COLO829 (cell line): ENCODE measurements at places on chromosomes 5 and 9.

DNA sequence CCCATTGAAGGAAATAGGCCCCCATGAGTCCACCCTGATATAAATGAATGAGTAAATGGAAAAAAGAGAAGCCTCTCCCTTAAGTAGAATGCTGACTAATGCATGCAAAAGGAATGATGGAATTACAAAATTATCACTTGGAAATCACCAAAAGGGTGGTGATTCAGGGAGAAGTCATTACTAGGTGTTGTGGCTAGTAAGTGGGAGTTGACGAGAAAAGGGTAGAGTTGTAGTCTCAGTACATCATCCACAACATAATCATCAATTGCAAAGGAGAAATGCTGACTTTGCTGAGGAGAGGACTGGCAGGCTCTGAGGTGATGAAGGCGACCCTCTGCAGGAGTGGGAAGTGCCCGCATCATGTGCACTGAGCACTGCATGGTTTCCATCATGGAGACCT, 201.5 kb upstream of the S1PR3 start:
- no peak for DNase-seq

DNA sequence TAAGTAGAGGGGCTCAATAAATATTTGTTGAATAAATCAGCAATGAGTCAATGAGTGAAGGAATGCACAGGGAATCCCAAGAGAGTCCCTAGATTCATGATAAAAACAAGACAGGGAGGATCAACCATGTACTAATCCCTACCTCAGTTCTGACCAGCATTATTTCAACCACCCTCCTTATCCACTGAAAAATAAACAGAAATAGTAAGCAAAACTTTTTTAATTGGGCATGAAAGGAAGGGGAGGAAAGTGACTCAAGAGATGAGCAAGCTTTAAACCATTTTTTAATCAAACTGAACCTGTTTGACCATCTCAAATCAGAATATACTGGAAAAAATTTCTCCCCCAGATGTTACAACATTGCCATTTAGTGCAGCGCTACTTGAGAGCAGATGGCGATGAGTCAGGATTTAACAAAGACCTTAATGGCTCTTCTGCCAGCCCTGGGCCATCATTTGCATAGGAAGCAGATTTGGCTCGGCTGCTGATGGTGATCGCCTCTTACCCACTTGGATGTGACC, 194.8 kb upstream of the SLC30A5 start:
- peak; percentile 29 for DNase-seq

DNA sequence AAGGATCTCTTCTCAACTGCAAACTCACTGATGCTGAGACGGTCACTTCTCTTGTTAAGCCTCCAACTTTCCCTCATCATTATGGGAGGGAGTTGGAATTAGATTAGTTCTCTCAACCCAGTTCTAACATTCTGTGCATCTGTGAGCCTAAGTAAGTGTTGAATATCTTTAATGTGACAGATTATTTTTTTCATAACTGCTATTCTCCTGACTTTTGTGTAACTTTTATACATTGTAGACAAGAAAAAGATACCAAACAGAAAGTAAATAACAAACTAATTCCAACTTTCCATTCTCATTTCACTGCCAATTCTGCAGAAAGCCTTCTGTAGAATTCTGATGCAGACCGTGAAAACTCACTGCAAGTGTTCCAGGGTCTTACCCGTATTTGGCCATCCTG, 813.5 kb downstream of the TLE4 start:
- no peak for DNase-seq

DNA sequence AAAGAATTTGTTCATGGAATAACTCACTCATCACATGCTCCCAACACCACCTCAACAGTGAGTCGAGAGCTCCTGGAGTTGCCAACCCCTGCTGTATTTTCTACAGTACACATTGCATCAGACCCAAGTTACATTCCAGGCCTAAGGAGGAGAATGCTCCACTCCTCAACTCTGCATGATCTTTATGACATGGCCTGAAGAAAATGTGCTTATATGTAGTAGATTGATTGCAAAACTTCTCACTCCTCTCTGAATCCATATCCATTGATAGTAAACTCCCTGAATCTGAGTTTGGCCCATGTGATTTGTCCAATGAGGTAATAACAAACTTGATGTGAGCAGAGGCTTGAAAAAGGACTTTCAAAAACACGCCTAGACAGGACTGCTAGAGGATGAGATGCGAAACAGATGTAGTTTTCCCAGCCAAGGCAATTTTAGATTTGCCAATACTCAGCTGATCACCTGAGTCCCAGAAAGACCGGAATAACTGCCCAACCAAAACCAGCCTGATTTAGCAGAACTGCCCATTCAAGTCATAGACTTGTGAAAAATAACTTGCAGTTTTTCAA, 29.0 kb upstream of the PAPPA start:
- no peak for DNase-seq

GRCh38 chr9:107528686-107529085, 39.1 kb upstream of the KLF4 start:
- no peak for DNase-seq

DNA sequence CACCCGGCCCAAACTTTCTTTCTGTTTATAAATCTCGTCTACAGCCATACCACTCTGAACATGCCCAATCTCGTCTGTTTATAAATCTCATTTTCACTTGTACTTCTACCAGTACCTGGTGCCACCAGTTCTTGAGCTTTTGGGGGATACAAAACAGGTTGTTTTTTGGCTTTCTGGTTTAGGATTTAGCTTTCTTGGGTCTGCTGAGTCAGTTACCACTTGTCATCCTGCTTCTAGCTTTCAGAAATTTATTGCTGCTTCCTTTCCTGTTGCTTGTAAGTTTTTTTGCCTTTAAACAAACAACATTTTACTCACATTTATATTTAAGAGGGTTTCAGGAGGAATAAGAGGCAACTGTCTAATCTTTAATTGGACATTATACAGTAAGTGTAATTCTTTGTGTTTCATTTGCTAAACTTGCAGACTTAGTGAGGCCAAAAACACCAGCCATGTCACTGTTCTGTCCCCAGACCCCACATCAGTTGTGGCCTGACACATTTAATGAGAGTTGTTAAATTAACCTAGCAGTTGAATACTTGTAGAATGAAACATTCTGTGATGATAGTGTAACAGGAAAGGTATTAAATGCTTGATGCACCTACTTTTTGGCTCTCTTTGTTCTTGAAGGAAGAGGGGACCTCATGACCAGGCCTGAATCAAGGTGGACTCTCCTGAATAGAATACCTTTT, 11.8 kb downstream of the NDFIP1 start:
- DNase-seq, result no peak

- DNase-seq, result no peak
Measured at GRCh38 chr5:55104946-55105701, 2.7 kb downstream of the GZMA start.

DNA sequence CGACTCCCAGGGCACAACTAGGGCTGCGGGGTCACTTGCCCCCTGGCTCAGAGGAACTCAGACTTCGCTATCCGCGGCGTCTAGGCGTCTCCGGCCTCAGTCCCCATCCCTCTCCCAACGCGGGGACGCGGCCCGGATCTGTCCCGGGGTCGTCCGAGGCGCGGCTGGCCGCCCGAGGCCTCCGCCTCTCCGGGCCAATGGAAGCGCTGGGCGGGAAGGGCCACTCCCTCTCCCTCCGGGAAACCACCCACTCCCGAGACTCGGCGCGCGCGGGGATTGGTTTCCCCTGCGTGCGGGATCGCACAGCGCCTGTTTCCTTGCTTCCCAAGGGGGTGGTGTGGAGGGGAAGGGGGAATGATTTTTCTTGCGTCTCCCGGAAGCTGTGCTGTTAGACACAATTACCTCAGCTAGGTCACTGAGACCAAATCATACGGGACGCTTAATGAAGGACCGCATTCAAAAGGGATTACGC, 38.3 kb downstream of the NR2F1 start:
- no peak for DNase-seq

- DNase-seq, result no peak
Measured at GRCh38 chr9:109992293-109992692, 212.3 kb downstream of the PALM2AKAP2 start.

DNA sequence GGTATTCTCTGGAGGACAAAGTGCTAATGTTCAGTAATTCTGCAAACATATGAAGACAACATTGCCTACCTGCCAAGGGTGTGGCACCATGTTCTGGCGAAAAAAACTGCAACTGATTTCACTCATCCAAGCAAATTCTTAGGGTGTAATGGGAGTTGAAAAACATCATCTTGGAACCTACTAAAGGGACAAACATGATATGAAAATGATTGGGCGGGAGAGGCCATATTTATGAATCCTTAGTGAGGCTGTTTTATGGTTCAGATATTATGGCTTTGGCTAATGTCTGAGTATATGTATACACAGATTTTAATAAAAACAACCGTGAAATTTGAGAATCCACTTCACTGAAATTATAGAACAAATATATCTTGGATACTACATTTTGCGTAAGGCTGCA, 225.7 kb downstream of the ARL15 start:
- DNase-seq, result no peak

- DNase-seq, result no peak
Measured at GRCh38 chr5:146660376-146660960, 144.5 kb upstream of the GPR151 start.

- no peak for DNase-seq
Measured at GRCh38 chr5:40355846-40356245, 323.9 kb upstream of the PTGER4 start.

DNA sequence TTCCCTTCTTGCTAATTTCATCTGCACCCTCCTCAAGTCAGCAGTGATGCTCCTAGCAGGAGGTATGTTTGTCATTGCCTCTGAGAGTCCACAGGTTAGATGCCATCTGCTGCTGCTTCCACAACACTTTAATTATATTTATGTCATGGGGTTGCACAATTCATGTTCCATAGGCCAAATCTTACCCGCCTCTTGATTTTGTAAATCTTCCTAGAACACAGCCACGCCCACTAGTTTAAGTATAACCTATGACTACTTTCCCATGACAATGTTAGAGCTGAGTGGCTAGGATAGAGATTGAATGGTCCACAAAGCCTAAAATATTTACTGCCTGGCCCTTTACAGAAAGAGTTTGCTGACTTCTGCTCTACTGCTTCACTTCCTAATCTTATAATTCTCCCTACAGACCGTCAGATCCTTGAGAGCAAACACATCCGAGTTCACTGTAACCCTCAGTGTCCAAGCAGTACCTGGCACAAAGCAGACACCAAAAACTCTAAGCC, 21.1 kb downstream of the LIFR start:
- no peak for DNase-seq

DNA sequence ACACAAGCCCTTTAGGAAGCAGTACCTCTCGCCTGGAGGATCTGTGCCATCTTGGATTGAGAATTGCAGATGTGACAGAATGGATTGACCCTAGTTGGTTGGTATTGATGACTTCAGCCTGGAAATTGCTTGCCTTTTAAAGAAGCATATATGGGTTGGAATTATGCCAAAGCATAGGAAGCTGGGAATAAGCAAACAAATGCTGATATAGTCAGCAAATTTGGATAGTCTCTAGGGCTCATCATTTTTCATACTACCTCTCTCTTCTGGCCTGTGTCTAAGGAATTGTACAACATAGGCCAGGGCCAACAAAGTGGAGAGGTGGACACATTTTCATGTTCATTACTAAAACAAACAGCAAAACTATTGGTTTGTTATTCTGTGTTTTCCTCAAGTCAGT, 13.2 kb downstream of the TRIM32 start:
- DNase-seq, result no peak

DNA sequence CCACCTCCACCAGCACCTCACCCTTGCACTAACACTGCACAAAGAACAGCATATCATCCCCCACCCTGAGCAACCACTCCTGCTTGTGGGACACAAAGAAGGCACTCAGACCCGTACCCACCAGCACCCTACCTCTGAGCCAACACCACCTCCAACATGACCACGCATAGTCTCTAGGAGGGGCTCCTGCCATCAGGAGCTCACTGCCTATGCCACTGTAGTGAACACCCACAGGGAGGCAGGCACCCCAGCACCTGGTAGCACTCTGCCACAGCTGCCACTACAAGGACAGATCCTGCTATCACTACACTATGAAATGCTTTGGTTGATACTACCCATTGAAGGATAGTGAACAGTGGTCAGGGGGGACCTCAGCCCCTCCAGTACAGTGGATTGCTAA, 395.6 kb upstream of the GRAMD2B start:
- DNase-seq, result no peak

DNA sequence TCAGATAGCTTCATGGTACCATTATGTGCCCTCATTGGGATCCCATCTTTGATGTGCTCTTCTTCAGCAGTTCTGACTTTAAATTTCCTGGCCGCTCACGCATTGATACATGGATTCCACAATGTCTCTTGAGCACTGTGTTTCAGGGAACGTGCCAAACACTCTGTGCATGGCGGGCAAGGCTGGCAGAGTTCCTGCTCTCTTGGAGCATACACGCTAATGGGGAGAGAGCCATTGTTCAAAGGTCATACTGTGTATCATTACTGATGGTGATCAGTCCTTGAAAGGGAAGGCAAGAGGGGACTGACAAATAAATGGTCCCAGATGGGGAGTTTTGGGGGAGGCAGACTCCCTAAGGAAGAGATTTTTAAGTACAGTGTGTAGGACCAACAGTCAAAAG, 52.3 kb downstream of the AMBP start:
- DNase-seq, result no peak

DNA sequence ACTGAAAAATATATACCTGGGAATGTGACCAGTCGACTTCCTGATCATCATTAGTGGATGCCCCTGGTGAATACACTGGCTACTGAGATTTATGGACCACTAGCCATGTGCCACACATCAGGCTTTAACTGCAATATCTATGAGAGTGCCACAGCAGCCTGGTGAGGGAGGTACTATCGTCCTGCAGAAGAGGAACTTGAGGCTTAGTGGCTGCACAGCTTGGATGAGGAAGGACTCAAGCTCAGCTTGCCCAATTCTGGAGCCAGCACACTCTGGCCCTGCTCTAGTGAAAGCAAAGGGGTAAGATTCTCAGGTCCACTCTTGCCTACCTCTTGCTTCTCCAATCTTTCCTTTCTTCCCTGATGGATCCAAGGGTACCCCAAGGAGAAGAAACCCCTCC, 129.3 kb downstream of the ENTREP1 start:
- DNase-seq, result no peak

GRCh38 chr5:7779019-7780005, 71.6 kb downstream of the CFAP90 start:
- peak; percentile 13 for DNase-seq

DNA sequence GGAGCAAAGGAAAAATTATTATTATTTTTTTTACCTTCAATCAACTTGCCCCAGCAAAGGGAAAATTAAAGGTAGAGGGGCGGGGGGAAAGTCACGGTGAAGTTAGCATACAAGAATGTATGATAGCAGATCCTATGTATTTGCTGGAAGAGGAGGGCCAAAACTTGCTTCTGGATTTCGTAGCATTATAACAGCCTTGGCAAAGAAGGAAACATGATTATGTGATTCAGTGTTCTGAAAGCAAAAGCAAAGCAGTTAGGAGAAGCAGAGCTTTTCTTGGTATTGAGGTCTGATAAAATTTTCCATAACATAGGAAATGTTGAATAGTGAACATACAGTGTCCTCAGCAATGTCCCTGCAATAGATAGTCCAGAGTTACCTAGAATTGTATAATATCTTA, 32.4 kb downstream of the MAST4 start:
- no peak for DNase-seq

- no peak for DNase-seq
Measured at GRCh38 chr5:138565100-138565821, 9.9 kb downstream of the HSPA9 start.

- DNase-seq, result peak; percentile 81
Measured at GRCh38 chr9:131188976-131189375, 63.6 kb downstream of the NUP214 start.

- peak; percentile 81 for DNase-seq
Measured at GRCh38 chr9:70868661-70869652, 252.5 kb downstream of the TRPM3 start.
